GM19239 (cell line): ENCODE measurements at places on chromosomes 16 and 17.
A peak's percentile ranks its signal among the peaks of the same experiment; 100 is the strongest.

- DNase-seq: no peak
Observed at GRCh38 chr17:42647778-42648177, 11.3 kb upstream of the TUBG2 start.

DNA sequence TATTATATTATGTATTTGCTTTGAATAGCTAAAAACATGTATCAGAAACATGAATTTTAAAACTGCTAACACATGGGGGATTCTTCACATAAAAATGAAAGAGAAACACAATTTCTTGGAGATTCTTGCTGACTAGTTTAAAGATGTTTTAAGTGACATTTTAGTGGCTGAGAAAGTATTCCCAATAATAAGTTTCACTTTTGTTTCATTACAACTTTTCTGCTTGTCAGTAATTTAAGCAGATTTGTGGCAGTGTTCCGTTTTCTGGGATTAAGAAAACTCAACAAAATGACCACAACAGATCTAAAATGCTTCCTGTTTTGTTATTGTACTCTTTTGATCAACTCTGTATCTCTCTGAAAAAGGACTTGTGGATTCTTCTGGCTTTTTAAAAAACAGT, 75.9 kb downstream of the NLK start:
- DNase-seq: no peak

DNA sequence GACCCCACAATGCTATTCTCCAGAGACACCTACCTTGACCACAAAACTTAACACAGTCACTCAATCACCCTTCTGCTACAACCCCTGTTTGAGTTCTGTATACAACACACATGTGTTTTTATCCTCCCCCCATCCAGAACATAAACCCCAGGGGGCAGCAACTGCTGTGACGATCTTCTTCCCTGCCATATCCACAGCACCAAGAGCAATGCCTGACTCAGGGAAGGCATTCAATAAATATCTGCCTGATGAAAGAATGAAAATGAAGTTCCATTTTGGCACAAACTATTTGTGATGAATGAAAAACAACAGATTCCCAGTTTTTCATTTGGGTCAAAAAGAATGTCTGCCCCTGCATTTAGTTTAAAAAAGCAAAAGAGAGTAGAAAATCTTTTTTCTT, 27.0 kb downstream of the ASIC2 start:
- DNase-seq: no peak

- no peak for DNase-seq
Observed at GRCh38 chr17:50505591-50506130, 2.6 kb upstream of the MYCBPAP start.

GRCh38 chr16:13733561-13733960, 186.4 kb upstream of the ERCC4 start:
- no peak for DNase-seq

DNA sequence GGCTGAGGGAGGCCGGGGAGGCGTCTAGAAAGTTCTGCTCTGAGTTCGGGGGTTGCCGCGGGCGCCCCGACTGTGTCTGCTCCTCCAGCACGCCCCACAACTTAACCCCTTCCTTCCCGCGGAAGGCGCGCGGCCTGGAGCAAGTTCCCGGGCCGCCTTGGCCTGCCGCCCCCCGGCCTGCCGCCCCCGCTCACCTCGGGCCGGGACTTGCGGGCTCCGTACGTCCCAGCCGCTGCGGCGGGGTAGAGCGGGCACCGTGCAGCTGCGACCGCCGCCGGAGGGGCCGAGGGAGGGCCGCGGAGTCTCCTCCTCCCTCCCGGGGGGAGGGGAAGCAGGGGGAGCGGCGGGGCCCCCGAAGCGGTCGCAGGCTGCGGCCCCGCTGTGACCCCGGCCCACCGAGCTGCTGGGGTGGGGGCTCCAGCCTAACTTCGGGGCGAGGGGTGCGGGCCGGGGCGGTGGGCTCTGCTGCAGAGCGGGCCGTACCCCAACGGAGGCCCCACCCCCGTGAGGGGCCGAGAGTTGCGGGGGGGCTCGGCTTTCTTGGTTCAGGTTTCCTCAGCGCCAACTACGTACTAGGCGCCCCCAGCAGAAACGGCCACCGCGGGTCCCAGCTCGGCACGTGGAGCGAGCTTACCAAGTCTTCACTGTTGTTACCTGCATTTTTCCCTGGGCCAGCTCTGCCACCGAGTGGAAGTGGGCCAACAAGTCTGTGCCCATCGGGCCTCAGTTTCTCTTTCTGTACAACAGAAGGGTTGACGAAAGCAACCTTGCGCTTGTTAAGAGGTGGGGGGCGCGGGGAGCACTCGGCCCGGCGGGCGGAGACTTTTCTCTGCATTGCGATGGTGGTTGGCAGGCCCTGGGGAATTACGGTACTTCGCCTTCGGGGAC, at the start of gene CCDC102A:
CCDC102A (minus strand) TSS at position 266 of the 888 bp plus-strand sequence. CDS start 7,394 bp downstream, outside the sequence.
- no peak for DNase-seq

GRCh38 chr16:15961571-15962090, 12.2 kb downstream of the ABCC1 start:
- DNase-seq: no peak

DNA sequence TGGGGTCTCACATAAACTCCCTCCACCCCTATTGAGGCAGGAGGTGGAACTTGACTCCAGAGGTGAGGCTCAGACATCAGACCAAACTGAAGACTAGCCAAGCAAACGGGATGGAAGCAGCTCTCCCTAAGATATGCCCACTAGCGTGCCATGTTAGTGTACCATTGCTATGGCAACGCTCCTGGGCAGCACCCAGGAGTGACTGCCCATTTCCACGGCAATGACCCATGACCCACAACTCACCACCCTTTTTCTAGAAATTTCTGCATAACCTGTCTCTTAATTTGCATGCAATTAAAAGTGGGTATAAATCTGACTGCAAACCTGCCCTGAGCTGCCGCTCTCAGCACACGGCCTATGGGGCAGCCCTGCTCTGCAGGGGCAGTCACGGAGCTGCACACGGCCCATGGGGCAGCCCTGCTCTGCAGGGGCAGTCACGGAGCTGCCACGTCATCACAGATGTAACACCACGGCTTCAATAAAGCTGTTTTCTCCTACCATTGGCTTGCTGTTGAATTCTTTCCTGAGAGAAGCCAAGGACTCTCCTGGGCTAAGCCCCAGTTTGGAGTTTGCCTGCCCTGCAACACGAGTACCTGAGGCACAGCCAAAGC, 164.3 kb downstream of the RBFOX3 start:
- no peak for DNase-seq

GRCh38 chr16:10971560-10971961, 27.2 kb downstream of the CLEC16A start:
- no peak for DNase-seq

GRCh38 chr16:27781195-27781524, 231.2 kb downstream of the KATNIP start:
- DNase-seq: no peak

GRCh38 chr16:69836257-69836656, 74.1 kb downstream of the WWP2 start:
- DNase-seq: no peak

- DNase-seq: no peak
Observed at GRCh38 chr17:57507828-57508227, 237.3 kb downstream of the CCDC182 start.

- DNase-seq: peak; percentile 60
Observed at GRCh38 chr17:39547713-39548478, 59.8 kb downstream of the NEUROD2 start.

DNA sequence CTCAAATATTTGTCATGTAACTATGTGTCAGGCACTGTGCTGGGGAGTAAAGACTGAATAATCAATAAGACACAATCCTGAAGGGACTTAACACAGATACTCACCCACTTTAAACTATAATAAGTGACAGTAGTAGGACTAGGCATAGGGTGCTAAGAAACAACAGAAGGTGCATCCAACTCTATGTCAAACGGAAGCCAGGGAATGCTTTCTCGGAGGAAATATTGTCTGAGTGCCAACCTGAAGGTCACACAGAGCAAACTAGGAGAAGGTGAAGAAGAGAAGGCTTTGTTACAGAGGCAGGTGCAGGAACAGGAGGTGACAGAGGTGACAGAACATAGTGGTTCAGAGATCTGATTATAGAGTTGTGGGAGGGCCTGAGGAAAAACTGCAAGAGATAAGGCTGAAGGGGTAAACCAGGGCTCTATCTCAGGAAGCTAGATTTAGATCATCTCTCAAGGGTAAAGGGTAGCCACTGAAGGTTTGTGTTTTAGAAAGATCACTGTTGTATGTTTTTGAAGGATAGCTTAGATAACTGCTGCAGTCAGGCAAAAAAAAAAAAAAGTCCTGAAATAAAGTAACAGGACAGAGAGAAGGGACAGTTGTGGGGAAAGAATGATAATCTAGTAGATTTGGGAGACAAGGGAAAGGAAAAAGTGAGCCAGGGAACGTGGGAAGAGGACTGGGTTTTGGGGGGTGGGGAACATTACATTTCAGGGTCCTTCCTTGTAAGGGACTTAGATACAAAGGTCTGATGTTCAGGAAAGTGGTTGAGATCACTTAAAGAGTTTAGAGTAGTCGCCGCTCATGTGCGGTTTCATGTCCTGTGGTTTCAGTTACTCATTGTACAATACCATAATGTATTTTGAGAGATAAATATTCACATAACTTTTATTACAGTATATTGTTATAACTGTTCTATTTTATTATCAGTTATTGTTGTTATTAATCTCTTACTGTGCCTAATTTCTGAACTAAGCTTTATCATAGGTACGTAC, 85.6 kb upstream of the NETO2 start:
- no peak for DNase-seq

GRCh38 chr17:34110315-34110714, 144.8 kb upstream of the CCL2 start:
- no peak for DNase-seq

GRCh38 chr17:76543826-76544545, 4.1 kb downstream of the PRCD start:
- DNase-seq: no peak

DNA sequence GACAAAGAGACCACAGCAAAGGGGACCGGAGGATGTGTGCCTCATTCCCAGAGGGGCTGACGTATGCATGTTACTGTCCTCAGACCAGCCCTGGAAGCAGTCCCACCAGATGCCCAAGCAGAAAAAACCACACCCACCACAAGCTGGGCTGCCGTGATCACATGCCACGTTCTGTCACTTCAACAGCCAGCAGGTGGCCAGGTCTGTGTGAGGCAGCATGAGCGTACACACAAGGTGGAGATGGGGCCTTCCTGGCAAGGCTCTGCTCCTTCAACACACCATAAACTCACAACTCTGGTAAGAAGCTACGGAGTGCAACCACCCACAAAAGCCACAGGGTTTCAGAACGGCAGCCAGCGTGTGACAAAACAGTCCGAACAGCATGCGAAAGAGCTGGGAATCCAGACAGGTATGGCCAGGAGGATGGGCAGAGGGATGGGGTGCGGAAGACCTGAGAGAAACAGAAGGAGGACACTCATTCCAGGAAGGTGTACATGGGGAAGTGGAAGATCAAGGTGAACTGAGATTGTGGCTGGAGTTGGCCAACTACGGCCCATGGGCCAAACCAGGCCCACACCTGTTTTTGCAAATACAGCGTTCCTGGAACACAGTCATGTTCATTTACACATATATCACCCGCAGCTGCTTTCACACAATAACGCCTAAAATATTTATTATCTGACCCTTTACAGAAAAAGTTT, 27.9 kb downstream of the MBTPS1 start:
- DNase-seq: peak; percentile 50

GRCh38 chr17:70702683-70703255, 533.4 kb downstream of the KCNJ2 start:
- no peak for DNase-seq

DNA sequence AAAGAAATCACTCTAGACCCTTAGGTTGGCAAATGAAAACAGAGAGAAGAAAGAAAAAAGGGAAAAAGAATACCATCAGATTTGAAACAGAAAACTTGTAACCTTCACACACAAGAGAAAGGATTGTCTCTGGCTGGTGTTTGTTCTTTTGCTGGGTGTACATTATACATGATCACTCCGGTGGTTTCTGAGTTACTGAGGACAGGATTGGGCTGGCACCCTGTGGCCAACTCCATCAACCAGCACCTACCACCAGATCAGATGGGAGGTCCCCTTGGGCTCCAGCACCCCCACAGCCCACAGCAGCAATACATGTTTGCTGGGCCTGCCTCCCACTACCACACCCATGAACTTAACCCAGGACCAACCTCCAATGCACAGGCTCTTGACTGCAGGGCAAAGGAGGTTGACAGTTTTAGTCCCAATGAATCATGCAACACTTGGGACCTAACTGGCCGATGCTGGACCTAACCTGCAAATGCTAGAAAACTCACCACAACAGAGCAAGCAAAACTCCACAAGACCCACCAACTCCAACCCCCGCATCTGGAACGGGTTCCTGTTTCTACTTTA, 308.3 kb downstream of the SOX9 start:
- DNase-seq: no peak

DNA sequence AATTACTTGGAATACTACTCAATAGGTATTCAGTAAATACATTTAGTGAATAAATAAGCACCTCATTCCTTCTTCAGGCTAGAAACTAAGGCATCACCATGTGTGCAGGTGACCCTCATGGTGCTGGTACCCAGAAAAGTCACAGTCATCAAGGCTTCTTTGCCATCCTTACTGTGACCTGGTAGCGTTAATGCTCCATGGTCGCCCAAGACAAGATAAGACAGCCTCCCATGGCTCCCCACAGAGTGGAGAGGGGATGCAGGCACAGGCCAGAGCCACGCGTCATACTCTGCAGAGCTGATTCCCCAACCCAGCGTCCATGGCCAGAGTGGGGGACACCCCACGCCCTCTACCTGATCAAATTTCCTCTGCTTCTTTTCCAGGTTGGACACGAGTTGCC, 73.8 kb downstream of the NDE1 start:
- DNase-seq: no peak

GRCh38 chr16:55526441-55526840, 17.6 kb downstream of the LPCAT2 start:
- no peak for DNase-seq

DNA sequence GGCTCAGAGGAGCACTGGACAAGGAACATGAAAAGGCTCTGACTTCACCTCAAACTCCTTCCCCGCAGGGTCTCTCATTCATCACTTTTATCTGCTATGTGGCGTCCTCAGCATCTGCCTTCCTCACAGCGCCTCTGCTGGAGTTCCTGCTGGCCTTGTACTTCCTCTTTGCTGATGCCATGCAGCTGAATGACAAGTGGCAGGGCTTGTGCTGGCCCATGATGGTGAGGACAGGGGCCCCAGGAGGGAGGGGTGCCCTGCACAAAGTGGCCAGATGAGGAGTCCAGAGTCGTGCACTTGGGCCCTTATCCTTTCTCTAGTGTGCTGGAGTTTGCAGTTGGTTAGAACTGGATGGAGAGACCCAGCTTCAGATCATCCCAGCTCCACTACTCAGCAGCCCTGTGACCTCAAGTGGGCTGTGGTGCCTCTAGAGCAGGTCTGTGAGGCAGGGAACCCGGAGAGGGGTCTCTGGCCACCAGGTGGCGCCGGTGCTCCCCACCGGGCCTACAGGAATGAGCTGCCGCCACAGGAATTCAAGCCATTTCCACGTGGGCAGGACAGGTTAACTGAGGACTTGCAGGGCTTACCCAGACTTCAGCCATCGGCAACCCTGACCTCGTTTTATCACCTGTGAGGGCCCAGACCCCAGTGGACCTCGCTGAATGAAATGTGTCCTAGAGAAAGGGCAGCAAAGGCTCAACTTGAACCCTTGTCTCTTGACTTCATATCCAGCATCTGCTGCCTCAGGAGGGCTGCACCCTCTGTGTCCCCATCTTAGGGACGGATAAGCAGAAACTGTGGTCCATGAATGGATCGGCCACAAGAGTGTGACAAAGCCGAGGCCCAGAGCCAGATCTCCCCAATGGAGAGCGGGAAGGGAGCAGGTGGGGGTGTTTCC, 4.0 kb downstream of the CMTM3 start:
- DNase-seq: peak; percentile 93

- no peak for DNase-seq
Observed at GRCh38 chr16:87474017-87474416, 18.8 kb downstream of the ZCCHC14 start.

GRCh38 chr16:19737306-19738038, 19.4 kb downstream of the IQCK start:
- DNase-seq: no peak

GRCh38 chr17:41773731-41774193, 12.7 kb downstream of the JUP start:
- no peak for DNase-seq
